ENCODE measurements at places on chromosomes 6 and 20.

GRCh38 chr20:41978246-41978790, 360.1 kb upstream of the CHD6 start:
- no peak for DNase-seq

DNA sequence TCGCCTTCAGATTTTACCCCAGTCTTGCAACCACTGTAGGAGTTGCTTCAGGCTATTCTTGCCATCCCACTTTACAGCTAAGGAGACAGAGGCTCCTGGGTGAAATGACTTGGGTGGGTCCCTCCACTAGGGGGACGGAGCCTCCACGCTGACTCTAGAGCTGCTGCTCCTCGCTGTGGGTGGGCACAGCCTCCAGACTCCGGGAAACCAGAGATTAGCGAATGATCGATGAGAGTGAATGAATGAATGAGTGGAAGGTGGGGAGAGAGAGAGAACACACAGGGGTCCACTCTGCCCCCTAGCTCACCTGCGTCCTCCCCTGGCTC, 10.4 kb downstream of the ZBP1 start:
- no peak for DNase-seq

- no peak for DNase-seq
Observed at GRCh38 chr6:37283671-37284151, 25.8 kb upstream of the TMEM217 start.

DNA sequence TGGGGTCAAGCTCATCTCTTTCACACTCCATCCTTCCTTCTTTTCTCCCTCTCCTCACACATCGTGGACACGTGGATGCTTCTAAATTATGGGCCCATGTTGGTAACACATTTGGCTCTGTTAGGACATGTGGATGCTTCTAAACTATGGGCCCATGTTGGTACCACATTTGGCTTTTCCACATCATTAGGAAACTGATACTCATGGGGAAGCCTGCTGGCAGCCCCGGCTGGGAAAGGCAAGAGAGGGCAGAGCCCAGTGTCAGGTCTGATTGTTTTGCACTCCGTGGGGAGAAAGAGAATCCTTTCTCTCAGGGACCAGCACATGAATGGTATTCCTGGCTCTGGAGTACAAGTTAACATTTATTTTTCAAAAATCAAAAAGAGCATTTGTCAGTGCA, 4.0 kb upstream of the CST1 start:
- DNase-seq, result no peak

GRCh38 chr20:2820084-2820895, 4.1 kb downstream of the TMEM239 start:
- peak; percentile 90 for DNase-seq

GRCh38 chr6:5285081-5285480, 23.8 kb downstream of the FARS2 start:
- no peak for DNase-seq

- DNase-seq, result no peak
Observed at GRCh38 chr6:88860310-88860709, 103.1 kb downstream of the RNGTT start.

GRCh38 chr20:24523661-24524060, 54.2 kb downstream of the SYNDIG1 start:
- DNase-seq, result no peak

GRCh38 chr20:25491446-25492038, 84.1 kb downstream of the GINS1 start:
- no peak for DNase-seq

DNA sequence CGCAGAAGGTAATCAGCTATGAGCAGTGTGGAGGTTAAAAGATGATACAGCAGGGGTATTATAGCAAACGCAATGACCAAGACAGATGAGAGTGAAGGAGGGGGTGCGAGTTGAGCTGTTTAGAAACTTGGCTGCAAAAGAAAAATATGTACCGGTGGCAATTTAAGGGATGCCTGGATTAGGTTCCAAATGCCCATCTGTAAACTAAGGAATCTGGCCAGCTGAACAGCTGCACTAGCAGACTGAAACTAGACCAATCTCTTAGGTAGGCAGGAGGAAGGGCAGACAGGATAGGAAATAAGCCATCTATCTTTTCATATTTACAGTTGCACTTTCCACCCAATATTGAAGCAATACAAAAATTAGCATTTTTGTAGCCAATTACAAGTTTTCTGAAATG, 407.6 kb downstream of the HTR1B start:
- no peak for DNase-seq

GRCh38 chr6:35059596-35060345, 81.4 kb downstream of the TCP11 start:
- no peak for DNase-seq

DNA sequence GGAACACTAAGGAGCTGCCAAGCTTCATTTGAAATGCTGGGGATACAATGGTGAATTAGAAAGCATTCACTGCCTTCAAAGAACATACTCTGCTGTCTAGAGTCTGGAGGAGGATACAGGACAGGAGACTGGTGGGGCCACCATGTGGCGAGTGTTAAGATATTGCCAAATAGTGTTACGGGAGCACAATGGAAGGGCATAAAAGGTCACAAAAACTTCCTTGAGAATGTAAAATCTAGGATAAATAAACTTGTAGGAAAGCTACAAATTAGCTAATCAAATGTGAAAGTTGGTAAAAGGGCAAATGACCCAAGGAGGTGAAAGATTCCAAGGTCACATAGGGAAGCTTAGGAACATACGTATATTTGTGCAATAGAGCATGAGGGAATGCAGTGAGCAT, 271.7 kb downstream of the RFPL4B start:
- DNase-seq, result peak; percentile 53

DNA sequence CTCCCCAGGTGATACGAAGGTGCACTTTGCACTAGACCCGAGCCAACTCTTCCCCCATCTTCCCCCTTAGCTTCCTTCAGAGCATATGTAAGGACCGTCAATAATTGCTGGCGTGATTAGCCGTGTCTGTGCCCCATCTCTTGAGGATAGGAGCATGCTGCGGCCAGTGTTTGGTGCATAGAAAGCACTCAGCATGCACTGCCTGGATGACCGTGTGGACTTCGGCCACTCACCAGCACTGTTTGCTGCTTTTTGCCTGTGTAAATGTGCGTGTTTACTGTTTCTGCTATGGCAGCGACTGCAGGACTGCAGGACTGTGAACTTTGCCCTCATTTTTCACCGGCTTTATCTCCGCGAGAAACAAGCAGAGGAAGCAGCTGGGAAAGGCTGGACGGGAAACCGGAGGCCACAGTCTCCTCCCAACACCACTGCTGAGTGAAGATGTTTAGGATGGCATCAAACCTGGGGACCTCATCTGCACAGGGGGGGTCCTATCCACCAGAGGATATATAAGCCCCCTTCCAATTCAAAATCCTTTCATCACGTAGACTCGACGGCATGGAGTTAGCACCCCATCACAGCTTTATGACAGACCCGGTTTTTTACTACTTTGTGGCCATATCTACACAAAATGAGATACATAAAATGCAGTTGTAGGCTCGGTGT, 150.6 kb upstream of the AFDN start:
- DNase-seq, result no peak

DNA sequence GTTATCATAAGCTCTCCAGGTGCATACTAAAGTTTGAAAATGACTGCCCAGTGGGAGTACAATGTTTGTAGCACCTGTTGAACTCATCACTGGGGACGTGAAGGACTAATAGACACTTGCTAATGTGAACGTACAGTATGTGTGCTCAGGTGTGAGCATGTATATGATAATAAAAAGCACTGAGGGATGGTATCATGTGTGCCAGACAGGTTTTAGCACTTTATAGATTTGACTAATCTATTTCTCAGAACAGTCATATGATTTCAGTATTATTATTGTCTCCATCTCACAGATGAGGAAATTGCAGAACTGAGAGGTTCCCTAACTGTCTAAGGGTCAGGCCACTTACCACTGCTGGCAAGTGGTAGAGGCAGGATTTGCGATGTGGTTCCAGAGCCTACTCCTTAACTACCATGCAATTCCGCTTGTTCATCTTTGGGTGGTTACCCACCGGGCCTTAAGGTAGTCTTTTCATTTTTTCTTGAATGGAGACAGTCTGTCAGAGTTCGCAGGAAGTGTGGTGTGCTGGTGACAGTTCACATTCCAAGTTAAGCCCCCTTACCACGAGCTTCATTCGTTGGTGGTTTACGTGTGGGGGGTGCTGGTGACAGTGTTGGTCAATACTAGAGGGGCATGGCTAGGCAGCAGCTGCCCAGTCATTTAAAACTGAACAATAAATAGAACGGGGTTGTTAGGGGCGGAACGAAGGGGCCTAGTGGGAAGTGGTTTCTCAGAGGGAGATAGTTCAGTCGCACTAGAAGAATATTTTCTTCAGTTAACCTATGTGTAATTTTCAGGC, 46.8 kb downstream of the RREB1 start:
- no peak for DNase-seq

DNA sequence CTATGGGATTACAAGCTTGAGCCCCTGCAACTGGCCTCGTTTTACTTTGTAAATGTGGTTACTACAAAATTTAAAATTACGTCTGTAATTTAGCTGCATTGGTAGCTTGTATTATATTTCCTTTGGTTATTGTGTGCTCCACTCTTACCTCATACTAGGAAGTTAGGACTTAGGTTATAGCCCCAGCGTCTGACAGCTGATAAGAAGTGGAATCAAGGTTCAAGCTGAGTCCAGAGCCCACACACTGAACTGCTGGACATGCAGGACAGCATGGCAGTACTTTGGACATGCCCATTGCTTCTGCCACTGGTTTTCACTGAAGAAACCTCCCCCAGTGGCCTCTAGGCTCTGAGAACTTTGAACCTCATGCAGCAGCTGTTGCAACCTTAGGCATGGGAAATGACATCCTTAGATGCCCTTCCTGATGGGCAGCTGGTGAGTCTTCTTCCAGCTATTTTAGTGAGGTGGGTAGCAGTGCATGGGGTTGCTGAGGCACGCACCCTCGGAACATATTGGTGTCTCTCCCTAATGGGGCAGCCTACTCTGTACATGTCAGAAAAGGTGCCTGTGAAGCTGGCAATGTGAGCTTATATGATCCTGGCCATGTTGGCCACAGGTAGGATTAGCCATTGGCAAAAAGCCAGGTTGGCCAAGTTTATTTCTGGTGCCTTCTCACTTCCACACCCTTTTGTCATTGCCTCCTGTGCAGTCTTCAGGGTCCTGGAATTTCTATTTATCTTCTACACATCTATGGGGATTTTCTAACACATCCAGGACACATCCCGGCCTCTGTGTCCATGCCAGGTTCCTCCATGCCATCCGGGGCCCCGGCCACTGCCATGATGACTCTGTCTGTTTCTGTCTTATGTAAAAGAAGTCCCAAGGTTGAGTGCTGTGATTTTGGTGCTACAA, 85.3 kb downstream of the CDS2 start:
- no peak for DNase-seq

- DNase-seq, result no peak
Observed at GRCh38 chr20:62674370-62674769, 32.1 kb downstream of the SLCO4A1 start.

DNA sequence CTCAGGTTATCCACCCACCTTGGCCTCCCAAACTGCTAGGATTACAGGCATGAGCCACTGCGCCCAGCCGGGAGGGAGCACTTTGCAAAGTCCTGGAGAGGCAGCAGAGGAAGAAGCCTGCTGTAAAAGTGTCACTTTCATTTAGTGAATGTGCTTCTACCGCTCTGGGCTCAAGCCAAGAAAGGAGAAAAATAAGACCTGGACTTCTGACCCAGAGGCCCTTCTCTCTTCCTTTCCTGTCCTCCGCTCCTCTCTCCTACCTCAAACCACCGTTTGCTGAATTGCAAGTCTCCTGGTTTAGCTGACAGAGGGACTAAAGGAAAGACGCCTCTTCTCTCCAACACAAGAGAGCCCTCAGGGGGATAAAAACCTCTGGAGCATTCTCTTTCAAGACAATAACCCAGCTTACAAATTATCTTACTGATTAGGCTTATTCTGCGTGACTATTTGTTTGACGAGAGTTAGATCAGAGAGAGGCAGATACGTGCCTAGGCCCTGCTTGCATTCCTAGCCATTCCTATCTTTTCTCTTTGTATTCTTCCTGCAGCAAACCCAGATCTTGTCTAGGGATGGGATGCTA, 84.2 kb upstream of the SLC22A23 start:
- no peak for DNase-seq

- no peak for DNase-seq
Observed at GRCh38 chr6:72757926-72758325, 136.1 kb downstream of the KCNQ5 start.

DNA sequence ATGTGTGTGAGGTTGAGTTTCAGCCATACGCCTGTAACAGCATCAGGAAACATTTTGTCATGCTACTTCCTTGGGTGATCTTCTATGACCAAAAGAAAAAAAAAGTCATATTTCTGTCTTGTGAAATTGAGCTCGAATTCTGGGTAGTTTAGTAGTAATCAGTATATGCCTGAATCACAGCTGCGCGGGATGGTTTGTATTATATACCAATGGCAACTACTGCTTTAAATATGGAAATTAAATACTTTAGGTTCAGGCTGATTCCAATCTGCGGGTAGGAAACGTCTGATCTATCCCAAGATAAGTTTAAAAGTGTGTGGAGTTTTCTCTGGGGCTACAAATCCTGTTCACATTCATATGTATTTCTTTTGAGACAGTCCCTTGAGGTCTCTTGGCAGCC, 115.6 kb upstream of the FERMT1 start:
- DNase-seq, result no peak

DNA sequence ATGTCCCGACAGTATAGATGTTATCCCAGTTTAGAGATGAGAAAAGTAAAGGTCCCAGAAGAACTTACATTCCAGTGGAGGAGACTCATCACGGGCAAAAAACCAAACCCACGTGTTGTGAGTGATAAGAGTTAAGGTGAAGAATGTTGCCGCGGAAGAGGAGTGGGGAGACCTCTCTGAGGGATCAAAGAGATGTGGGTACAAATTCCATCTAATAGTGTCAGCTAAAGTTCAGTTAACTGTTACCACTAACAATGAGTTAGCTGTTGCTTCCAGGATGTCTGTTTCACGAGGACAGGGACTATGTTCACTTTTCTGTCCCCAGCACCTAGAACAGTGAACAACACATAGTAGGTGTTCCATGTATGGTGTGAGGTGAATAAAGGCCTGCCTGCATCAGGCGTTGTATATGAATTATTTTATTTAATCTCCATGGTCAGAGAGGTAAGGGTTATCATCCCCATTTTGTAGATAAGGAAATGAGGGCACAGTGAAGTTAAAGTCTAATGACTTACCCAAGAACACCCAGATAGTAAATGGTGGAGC, 39.8 kb upstream of the RSPO4 start:
- DNase-seq, result no peak

GRCh38 chr20:59684685-59685242, 80.4 kb downstream of the PHACTR3 start:
- no peak for DNase-seq

DNA sequence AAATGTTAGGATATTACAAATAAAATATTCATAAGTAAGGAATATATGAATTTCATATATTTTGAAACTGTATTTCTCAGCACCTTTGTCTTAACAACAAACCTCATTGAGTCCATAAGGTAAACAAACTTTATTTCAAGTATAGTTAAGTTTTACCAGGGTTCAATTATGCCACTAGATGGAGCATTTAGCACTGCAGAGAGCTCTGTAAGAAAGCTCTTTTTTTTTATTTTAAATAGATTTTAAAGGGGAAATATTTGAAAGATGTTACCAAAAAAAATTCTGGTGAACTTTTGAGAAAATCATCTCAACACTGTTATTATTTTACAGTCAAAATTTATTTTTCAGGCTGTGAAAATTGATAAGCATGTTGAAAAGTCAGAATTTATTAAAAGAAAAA, 955.2 kb upstream of the EYS start:
- DNase-seq, result no peak

Measured in EH (cell line).